ENCODE measurements at places on chromosomes 13 and 19. TPM values are rescaled to one million over a fixed set of nuclear protein-coding genes. Genes with fewer than 3 reads are reported as not detected.

- no peak for DNase-seq
Observed at GRCh38 chr13:29435125-29435911, 160.2 kb downstream of the SLC7A1 start.

DNA sequence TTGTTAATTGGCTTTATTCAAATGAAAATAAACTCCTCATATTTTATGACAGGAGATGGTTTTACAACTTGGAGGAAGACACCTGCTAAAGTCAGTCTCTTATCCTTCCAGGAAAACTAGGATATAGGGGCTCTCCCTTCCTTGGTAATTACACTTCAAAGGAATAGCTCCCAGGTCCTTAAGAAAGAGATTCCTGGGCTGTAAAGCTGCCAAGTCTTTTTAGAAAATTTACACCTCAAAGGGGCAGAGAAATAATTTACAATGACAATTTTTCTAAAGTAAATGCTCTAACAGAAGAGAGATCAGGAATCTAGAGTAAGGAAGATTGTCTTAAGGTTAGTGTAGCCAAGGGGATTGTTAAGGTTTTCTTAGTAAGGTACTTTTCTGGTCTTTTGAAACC is 1359.0 kb downstream of the OLFM4 start:
- no peak for DNase-seq

- DNase-seq, result peak; percentile 84
Observed at GRCh38 chr19:11137542-11138384, 17.8 kb downstream of the SPC24 start.

DNA sequence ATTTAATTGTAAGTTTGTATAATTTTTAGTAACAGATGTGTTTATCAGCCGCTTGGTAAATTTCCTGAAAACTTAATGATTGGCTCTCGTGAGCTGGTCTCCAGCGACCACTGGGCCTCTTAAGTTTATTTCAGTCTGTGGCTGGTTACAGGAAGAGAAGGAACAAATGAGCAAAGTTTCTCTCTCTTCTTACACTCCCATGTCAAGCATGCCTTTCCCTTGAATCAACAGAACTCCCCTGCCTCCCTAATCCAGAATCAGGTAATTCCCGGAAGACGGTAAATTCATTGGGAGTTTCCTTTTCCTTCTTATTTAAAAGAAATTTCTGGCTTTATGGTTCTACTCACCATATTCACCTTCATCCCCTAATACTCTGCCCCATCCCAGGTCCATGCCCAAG is 52.5 kb upstream of the POMP start:
- DNase-seq, result no peak

DNA sequence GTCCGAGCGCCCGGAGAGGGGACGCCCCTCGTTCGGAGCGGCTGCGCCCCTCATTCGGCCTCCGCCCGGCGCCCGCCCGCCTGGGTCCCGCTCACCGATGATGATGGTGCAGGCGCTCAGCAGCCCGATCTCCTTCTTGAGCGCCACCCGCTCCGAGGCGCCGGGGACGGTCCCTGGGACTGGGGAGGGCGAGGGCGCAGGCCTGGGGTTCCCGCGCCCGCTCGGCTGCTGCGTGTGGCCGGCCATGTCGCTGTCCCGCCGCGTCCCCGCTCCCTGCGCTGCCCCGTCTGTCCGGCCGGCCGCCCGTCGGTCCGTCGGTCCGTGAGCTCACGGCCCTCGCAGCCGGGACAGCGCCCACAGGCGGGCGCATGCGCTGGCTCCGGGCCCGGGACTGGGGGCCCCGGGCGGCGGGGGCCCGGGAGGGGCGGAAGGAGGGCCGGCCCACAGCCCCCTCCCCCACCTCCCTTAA is at the start of gene SLC7A10:
TSS of gene SLC7A10 (minus strand) at position 393 of the 469 bp plus-strand sequence. CDS start at position 246, 147 bp downstream.
- DNase-seq, result no peak

DNA sequence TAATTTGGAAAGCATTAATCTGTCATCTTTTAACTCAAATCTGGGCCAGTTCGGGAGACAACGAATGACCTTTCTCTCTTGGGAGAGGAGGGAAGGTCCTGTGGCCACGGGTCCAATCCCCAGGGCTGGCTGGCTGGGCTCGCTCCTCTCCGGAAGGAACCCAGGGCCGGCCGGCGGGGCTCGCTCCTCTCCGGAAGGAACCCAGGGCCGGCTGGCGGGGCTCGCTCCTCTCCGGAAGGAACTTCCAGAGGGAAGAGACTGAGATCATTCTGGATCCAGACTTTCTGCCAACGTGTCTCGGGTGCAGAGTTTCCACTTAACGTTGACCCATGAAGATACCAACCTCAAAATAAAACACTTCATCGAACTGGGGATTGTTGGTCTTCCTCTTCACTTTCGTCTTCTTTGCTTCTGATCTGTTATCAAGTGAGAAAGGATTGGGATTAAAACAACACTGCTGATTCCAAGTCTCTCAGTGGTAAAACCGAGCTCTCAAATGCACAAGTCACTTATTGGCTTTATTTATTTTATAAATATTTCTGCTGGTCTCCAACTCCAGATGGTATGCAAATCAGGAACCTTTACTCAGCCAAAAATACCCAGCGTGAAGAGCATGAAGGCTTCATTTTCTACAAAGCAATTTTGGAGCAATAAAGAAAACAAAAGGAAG is 53.3 kb upstream of the C13orf46 start:
- no peak for DNase-seq

DNA sequence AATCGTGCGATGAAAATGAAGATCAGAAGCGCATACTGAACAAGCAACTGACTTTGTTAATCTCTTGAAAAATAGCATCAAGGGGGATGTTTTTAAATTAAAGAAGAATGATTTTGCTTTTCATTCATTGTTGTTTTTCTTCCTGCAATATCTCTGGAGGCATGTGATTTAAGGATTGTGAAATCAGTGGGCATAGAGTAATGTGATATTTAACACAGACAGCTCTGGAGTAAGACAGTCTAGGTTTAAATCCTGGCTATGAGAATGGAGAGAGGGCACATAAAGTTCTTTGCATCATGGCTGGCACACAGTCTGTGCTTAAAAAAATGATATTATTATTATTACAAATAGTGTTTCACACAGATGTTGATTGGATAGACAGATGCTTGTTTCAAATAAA is 243.1 kb upstream of the NBEA start:
- DNase-seq, result no peak

DNA sequence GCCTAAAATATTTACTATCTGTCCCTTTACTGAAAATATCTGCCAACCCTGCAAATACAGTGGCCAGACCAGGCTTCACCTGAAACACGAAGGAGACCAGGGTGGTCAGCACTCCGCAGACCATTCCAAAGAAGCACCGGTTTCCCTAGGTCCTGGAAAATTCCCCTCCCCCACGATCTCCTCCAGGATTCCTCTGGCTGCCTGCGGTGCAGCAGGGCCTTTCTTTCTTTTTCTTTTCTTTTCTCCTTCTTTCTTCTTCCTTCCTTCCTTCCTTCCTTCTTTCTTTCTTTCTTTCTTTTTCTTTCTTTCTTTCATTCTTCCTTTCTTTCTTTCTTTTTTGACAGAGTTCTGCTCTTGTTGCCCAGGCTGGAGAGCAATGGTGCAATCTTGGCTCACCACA is 152.7 kb downstream of the USP12 start:
- DNase-seq, result no peak

GRCh38 chr19:41911889-41912731 is 16.1 kb downstream of the ERFL start:
- peak; percentile 69 for DNase-seq

DNA sequence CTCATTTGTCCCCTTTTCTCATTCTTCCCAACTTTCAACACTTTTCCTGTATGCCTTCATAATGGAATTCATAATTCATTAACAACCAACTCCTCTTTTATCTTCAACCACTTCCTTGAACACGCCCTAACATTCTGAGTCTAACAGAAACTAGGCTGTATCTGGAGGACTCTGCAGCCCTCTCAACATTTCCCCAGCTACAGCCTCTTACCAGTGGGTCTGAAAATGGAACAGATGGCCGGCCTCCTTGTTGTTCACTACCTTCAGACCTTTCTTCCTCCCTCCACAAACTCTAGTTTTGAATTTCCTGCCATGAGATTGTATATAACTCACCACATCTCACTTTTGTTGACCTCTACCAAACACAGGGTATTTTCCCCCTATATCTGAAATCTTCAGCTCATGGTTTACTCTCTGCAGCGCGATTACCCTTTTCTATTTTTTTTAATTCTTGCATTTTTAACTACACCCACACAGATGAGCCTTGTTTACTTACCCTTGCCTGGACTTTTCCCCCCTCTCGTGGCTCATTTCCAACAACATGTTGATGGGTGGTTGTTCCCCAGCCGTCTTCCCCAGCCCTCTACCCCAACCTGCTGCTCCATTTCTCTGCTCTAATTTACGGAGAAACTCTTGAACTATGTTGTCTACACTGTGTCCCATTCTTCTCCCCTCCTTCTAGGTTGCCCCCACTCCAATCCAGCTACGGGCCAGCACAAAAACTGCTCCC is 846 bp downstream of the ZNF790 start:
- no peak for DNase-seq

- DNase-seq, result no peak
Observed at GRCh38 chr19:3098141-3098514, 4.0 kb downstream of the GNA11 start.

DNA sequence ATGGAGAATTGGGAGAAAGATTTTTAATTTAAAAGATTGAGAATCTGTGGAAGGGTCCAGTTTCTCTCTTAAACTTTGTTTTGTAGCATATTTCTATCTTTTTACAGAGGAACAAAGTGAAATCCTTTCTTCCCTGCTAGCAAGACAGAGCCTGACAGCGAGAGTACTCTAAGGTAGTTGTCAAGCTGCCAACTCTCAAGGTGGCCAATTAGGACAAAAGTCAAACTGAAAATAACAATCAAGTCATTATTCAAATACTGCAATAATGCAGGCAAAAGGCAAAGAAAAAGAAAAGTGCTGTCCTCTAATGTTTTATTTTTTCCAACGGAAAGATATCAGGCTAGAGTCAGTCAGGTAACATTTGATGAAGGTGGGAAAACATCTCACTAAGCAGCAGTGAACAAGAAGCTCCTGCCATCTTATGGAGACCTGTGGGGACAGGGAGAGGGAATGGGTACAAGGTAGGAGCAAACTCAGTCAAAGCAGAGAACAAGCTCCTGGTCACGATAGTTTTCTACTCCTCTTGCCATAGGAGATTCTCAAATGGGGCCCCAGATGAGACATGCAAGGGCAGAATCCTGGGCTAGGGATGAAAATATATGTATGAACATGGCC is 801.9 kb upstream of the SLITRK1 start:
- no peak for DNase-seq

DNA sequence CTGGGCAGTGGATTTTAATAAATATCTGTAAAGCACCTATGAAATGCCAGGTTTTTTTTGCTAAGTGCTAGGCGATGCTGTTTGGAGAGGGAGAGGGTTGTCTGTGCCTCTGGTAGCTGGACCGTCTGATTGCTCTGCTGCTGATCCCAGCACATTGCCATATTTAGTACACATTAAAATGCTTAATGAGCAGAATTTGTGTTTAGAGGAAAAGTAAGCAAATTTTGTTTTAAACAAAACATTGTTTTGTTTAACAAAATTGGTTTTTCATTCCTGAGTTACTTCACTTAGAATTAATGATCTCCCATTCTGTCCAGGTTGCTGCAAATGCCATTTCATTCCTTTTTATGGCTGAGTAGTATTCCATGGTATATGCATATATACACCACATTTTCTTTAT is 85.2 kb downstream of the LMO7 start:
- no peak for DNase-seq

LCP1 gene
- 758 TPM for total RNA-seq

SLC6A16 gene
- total RNA-seq, result 1.3 TPM

EDNRB gene
- total RNA-seq, result not detected

VSTM2B gene
- not detected for total RNA-seq

ZNF578 gene
- 0.12 TPM for total RNA-seq

KCNN1 gene
- not detected for total RNA-seq

NLRP4 gene
- not detected for total RNA-seq
